ENCODE measurements at places on chromosomes 1 and 21.

- DNase-seq: no peak
Observed at GRCh38 chr1:88655685-88656299, 28.3 kb upstream of the PKN2 start.

DNA sequence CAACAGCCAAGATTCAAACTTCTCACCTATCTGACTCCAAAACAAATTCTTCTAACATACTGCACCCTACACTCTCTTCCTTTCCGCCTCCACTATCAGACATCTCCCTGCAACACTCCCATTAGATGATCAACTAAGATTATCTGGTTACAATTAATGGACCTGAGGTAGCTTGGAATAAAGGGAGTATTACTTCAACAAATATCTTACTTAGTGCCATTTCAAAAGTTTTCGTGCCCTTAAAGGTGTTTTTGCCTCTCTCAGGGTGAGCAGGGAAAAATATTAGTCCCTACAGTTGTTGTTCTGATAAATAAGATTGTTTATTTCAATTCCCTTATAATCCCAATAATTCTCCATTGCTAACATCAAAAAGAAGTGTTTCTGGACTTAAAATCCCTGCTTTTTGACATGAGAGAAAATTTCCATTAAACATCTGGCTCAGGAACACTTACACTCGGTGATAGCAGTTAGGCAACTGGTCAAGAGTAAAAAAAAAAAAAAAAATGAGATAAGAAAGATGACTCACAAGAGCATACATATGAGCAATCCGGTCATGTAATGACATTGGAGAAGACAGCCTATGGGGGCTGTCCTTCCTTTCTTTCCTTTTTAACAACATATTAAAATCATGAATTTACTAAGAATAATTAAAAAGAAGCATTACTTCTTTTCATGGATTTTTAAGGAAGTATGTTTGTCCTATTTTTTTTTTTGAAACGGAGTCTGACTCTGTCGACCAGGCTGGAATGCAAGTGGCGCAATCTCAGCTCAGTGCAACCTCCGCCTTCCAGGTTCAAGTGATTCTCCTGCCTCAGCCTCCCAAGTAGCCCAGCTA lies 7.6 kb downstream of the RSBN1 start:
- DNase-seq: peak; percentile 64

- DNase-seq: no peak
Observed at GRCh38 chr1:10727751-10728232, 68.7 kb downstream of the CASZ1 start.

- DNase-seq: no peak
Observed at GRCh38 chr1:109059026-109059425, 16.8 kb downstream of the TAF13 start.

DNA sequence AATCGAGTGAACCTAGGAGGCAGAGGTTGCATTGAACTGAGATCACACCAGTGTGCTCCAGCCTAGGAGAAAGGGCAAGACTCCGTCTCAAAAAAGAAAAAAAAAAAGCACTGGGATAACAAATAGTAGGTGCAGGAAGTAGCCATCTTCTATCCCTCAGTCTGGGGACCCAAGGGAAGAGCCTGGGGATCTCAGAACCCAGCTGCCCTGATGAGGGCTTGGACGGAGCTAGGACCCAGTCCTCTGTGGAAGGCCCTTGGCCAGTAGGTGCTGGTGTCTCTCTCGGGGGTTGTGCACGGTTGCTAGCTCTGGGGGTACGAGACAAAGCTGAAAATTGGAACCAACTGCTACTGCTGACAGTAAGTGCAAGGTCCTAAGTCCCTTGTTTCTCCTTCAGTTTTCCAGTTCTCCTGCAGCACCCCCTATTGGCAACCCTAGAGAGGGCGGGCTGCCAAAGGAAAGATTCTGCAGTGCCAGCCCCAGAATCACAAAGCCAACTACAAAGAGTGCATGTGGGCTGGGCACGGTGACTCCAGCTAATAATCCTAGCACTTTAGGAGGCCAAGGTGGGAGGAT lies 57.6 kb upstream of the KIF1B start:
- DNase-seq: peak; percentile 15

DNA sequence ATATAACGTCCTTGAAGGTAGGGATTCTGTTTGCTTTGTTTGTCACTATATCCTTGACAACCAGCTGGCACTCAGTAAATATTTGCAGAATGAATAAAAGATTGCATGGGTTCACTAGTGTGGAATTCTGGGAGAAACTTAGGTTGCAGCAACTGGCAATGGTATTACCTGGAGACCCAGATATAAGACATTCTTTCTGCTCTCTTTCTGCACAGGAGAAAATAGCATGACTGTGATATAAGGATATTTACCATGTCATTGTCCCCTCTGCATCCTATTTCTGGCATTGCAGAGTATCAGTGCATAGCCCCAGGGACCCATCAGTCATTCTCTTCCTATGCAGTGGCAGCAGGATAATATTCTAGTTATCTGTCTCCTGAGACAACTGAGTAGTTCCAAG lies 308.9 kb upstream of the LRRC7 start:
- DNase-seq: peak; percentile 8

GRCh38 chr21:25913479-25913878 lies 178.7 kb downstream of the GABPA start:
- DNase-seq: no peak

- DNase-seq: peak; percentile 55
Observed at GRCh38 chr1:155000411-155000725, 2.2 kb upstream of the ZBTB7B start.

- no peak for DNase-seq
Observed at GRCh38 chr1:83996621-83997020, 2.3 kb downstream of the TTLL7 start.

DNA sequence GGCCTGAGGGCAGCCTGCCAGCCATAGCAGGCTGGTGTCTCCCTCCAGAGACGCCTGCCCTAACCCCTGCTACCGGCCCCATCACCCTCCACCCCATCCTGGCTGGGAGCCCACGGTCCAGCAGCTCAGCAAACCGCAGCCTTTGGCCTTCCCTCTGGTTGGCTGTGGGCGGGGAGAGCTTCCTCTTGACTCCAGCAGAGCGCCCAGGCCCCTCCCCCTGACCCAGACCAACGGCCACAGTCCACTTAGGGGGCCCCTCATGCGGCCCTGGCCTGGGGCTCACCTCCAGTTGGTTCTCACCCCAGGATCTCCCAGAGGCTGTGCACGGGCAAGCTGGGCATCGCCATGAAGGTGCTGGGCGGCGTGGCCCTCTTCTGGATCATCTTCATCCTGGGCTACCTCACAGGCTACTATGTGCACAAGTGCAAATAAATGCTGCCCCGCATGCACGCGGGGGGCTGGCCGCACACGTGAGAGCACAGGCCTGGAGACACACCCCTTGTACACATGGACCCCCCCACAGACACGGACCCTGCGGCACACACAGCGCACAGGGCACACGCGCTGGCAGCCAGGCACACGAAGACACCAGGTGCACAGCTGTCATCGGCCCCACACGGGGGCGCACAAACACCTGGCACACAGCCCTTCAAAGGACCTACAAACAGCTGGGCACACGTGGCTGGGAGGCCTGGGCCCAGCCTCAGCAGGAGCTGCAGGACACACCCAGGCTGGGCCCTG lies 3.1 kb downstream of the SMIM1 start:
- peak; percentile 59 for DNase-seq

DNA sequence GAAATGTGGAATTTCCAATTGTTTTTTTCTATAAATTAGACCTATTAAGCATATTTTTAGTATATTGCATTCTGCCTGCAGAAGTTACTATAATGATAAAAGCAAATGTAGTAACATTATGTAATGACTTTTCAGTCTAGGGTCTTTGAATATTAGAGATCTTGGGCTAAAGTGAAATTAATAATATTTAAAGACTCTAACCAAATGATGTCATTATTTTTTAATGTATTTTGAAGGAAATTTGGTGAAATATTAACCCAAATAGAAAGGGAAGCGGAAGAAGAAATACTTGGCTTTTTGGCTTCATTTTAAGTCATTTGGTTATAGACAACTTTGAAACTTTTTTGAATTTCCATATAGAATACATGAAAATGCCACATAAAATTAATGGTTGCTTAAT lies 26.8 kb downstream of the RAB4A start:
- DNase-seq: no peak

DNA sequence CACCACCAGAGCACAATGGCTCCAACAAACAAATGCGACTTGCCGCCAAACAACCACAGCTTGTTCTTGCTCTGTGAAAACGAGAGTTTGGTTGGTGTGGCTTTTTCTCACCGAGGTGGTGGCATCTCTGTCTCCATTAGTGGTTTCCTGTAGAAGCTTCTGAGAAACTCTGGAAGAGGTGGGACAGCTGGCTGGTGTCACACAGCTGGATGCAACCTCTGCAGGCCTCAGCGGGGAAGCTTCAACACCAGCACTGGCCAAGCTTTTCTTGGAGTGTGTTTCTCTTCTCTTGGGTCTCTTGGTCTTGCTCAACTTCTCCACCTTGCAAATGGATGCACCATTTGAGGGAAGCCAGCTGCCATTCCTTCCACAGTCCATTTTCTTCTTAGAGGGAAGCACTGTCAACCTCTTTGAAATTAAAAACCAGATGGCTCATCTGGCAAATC lies 124.8 kb downstream of the KCNN3 start:
- no peak for DNase-seq

GRCh38 chr1:39154553-39155421 lies 49.7 kb upstream of the MACF1 start:
- no peak for DNase-seq

- DNase-seq: no peak
Observed at GRCh38 chr1:246798107-246798506, 73.9 kb downstream of the SCCPDH start.

- no peak for DNase-seq
Observed at GRCh38 chr1:21335750-21336224, 45.5 kb upstream of the ECE1 start.

GRCh38 chr1:214414691-214415090 lies 133.7 kb downstream of the SMYD2 start:
- DNase-seq: no peak

DNA sequence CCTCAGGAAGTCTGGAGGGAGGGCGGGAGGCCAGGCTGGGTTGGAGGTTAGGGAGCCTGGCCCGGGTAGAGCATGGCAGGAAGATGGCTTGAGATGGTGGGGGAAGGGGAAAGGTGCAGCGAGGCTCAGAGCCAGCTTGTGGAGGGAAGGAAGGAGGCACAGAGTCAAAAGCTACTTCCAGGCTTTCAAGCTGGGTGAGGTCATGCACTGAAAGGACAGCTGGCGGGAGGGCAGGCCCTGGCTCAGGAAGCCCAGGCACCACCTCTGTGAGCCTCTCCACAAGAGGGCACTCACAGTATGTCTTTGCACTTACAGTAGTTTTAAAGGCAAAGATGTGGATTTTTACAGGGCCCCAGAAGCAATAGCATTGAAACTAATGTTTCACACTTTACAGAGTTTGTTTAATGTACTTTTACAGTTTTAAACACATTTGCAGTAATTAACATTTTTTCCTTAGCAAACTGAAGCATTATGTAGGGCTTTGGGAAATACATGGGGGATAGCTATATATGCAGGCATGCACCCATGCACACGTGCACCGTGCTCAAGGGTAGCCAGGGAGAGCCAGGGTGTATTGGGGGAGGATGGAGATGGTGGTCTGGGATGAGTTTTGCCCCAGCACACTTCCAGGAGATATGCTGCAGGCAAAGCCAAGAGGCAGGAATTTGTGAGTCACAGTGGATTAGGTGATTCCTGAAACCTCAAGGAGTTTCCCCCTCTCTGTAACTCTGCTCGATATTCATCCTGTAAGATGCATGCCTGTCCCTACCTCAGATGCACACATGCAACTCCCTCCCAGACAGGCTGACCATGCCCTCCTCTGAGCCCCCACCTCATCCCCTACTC lies 6.1 kb upstream of the ADAM15 start:
- DNase-seq: peak; percentile 88

DNA sequence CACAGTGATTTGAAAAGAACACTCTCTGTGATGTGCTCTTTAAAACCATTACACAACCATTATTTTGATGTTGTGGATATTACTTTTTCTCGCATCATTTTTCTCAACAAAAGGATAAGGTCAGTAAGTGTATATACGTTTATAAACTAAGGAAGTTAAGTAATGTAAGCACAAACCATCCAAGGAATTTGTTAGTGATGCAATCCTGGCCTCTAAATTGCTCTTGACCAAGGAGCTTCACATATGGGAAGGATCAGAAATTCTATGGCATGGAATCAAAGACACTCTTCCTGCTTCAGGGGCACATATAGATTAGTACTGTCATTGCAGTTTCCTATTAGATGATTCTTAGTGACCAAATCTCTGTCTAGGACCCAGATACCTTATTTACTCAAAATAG lies 3.6 kb upstream of the PPP2R5A start:
- DNase-seq: no peak

DNA sequence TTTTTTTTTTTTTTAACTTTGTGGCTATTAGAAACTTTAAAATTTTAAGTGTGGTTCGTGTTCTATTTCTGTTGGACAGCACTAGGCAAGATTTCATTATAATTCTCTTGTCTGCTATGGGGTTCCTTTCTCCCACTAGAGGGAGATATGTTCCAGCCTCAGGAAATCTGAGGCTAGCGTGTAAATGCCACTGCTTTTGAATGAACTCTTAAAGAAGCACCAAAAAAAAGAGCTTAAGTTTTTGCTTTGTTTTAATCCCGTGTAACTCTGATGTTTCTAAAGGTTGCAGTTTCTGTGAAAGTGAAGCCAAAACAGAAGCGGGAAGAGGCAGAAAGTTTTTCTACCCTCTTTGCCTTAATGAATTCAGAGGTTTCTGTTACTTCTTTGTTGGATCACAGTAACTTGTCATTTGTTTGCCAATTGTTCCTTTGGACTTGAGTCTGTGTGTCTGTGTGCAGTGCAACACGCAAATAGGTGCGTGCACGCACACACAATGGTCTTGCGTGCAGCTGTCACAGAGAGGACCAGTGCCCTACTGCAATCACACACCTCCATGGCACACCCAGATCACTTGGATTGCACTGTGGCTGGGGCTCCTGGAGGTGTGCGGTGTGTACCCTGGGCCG lies 32.3 kb downstream of the HHAT start:
- peak; percentile 45 for DNase-seq

GRCh38 chr1:172672720-172673119 lies 13.8 kb downstream of the FASLG start:
- DNase-seq: no peak

- DNase-seq: no peak
Observed at GRCh38 chr1:76023669-76024435, 50.7 kb upstream of the ST6GALNAC3 start.

DNA sequence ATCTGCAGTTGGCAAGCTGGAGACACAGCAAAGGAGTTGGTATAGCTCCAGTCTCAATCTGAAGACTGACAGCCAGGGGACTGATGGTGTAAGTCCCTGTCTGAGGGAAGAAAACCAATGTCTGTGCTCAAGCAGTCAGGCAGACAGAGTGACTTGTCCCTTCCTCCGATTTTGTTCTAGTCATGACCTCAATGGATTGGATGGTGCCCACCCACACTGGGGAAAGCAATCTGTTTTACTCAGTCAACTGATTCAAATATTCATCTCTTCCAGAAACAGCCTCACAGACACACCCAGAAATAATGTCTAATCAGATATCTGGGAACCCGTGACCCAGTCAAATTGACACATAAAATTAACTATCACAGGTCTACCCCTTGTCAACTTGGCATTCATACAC lies 11.9 kb upstream of the MRPL39 start:
- DNase-seq: no peak

GRCh38 chr1:16998589-16998988 lies 13.1 kb downstream of the ATP13A2 start:
- DNase-seq: no peak

- DNase-seq: no peak
Observed at GRCh38 chr1:154265586-154265985, 6.8 kb upstream of the HAX1 start.

Data from A549 (cell line).